ENCODE measurements at places on chromosomes 7 and 10.

DNA sequence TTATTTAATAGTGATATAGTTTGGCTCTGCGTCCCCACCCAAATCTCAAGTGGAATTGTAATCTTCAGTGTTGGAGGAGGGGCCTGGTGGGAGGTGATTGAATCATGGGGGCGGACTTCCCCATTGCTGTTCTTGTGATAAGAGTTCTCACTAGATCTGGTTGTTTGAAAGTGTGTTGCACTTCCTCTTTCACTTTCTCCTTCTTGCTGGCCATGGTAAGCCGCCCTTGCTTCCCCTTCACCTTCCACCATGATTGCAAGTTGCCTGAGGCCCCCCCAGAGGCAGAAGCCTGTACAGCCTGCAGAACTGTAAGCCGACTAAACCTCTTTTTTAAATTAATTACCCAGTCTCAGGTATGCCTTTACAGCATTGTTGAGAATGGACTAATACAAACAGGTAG, 101.4 kb downstream of the MTPAP start:
- DNase-seq, result no peak

DNA sequence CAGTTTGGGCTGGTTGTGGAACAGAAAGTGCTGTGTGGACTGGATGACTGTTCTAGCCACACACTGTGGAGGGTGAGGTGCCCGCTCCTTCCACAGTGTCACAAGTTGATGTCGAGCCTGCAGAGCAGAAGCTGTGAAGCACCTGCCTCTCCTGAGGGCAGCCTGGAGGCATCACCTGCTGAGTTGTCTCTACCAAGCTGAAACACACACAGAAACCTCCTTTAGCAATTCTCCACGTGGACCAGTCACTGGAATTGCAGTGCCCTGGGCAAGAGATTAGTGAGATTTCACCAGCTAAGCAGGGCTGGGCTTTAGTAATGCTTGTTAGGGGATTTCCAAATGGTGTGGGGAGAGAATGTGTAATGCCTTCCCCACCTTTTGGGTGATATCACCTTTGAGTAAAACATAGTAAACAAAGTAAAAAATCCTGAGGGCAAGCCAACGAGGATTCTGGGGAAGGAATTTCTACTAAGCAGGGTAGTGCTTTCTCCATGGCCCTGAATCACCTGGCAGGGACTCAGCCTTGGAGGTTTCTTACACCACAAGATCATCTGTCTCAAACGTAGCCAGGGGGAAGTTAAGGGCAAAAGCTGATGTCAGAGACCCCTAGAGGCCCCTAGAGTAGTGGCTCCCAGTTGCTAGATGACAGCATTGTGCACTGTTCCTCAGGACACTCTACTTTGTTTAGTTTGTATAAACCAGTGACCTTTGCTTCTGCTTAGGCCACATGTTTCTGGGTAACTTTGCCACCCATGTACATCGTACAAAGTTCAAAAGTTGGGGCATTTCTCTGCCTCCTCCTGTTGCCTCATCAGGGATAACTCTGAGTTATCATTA, 233.1 kb upstream of the IGFBP3 start:
- no peak for DNase-seq

- no peak for DNase-seq
Measured at GRCh38 chr7:92293896-92294590, 48.3 kb downstream of the ANKIB1 start.

DNA sequence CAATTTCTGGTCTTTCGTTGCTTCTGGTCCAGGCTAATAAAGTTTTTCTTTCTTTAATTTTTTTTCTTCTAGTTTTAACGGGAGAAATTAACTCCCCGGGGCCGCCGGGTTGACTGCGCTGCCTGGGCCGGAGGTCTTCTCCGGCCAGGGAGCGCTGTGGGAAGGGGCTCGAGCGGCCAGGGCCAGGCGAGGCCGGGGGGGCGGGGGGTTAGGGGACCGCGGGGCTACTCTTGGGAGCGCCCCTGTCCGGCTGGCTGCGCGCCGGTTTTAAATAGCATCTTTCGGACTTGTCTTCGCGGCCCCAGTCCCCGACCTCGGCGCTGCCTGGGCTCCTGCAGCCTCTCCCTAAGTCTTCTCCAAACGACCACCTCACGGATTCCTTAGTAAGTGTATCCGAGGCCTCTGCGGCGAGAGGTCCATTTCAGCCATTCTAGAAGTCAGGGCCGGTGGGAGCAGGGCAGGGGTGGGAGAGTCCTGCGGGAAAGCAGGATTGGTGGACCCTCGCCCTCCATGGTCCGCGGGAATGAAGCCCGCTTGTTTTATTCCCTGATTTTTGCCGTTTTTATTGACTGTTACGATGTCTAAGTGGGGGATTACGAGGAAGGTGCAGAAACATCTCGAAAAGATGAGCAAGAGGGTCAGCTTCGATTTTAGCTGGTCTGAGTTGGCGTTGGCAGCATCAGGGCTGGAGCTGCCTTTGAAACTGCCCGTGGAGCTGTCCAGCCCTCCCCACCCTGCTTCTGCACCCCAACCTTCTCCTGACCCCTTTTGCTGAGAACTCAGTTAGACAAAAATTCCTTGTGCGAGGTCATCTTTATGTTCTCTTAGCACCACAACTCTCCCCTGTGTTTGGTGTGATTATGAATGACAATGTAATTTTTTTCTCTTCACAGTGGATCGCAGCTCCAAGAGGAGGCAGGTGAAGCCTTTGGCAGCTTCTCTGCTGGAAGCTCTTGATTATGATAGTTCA, 555 bp downstream of the PHF14 start:
- peak; percentile 9 for DNase-seq

GRCh38 chr10:7481368-7481765, 70.5 kb upstream of the SFMBT2 start:
- no peak for DNase-seq

All from activated T-cell treated with anti-CD3 and anti-CD28 coated beads for 4 hours (primary cell).